CD4-positive, alpha-beta memory T cell (primary cell): ENCODE measurements at places on chromosomes 1 and 21. TPM values are rescaled to one million over a fixed set of nuclear protein-coding genes. Genes with fewer than 3 reads are reported as not detected.
A peak's percentile ranks its signal among the peaks of the same experiment; 100 is the strongest.

GRCh38 chr1:230826166-230826875, 42.0 kb downstream of the C1orf198 start:
- no peak for DNase-seq

CLCNKB gene
- polyA plus RNA-seq = not detected

DNA sequence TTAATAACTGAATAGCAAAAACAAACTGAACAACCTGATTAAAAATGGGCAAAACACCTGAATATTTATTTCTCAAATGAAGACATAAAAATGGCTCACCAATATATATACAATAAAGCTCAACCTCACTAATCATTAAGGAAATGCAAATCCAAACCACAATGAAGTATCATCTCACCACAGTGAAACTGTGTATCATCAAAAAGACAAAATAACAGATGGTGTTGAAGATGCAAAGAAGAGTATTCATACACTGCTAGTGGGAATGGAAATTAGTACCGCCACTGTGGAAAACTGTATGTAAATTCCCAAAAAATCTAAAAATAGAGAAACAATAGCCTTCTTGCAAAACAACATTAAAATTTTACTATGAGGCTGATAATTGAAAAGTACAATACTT, 1660.1 kb upstream of the B3GALT2 start:
- no peak for DNase-seq

- DNase-seq = no peak
These were observed 445.4 kb upstream of the NFIA start for GRCh38 chr1:60636946-60637345.

DNA sequence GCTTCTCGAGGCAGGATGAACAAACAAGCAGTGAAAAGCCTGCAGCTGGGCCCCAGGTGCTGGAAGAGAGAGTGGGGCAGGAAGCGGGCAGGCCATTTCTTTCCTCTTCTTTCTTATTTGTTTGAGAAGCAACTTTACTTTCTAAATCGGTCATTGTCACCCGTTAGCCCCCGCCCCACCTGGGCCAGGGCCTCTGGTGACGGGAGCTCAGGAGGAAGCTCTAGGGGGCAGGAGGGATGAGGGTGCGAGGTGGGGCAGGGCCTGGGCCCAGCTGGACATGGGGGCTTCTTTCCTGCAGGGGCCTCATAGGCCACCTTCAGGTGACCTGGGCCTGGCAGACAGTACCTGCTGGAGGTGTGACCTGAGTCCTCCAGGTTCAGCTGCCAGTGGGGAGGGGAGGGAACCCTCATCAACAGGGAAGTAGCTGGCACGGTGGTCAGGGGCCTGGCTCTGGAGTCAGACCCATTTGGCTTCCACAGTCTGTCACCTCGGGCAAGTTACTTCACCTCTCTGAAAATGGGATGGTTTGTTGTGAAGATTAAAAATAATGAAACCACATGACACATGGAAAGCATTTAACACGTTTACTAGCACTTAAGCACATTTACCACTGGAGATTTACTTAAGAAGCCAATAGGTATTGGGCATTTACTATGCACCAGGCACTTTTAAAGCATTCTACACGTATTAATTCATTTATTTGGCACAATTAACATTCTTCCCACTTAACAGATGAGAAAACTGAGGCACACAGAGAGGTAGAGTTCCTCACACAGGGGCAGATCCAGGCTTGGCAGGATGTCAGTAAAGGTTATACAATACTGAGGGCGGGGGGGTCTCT, 54.1 kb upstream of the ID3 start:
- DNase-seq = peak; percentile 63

NTMT2 gene
- not detected for polyA plus RNA-seq

DNA sequence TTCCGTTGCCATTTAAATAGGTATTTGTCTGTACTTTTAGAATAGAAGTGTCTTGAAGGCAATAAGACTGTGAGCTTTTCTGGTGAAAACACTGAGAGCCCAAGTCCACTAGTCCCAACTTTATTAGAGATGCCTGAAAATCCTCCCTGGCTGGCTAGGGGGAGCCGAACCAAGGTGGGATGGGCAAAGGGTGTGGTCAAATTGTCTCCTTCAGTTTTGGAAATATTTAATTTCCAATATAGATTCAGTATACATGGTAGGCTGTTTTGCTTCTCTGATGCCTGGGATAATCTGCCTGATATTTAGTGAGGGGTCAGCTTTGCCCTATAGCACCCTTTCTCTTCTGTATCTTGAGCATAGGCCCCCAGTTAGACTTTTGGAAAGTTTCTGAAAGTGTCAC, 3.5 kb downstream of the ROR1 start:
- DNase-seq = no peak

MTARC2 gene
- 0.25 TPM for polyA plus RNA-seq

DNA sequence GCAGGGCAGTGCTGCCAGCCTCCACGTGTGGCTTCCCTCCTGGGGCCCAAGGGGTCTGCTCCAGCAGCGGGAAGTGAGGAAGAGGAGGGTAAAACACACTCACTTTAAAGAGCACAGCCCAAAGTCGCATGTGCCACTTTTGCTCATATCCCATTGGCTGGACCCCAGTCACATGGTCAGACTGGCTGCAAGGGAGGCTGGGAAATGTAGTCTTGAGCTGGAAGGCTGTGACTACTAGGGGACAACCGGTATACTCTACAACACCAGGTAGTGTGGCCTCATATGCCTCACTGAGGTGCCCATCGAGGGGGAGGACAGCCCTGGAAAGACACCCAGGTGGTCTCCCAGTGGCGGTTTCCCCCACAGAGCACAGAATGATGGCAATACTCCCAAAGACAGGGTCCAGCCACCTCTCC, 45.2 kb downstream of the CAMK2N1 start:
- peak; percentile 44 for DNase-seq

GRCh38 chr1:29385966-29386365, 149.6 kb downstream of the PTPRU start:
- DNase-seq = no peak

- no peak for DNase-seq
These were observed 13.5 kb upstream of the TNFRSF1B start for GRCh38 chr1:12153181-12153785.

DNA sequence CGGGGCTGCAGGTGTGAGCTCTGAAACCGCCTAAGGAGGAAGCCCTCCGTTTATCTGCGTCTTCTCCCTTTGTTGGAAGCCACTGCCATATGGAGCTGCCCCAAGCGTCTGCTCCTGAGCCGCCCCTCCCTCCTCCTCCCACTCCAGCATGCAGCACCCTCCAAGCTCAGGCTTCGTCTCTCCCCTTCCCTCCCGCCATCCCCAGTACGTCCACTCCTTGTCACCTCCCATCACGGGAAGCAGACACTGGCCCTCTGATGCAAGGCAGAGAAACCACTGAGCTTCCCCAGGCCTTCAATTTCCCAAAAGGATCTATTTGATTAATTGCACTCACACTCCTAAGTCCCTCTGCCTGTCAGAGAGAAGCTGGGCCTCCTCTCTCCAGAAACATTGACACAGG, 52.5 kb downstream of the NFASC start:
- DNase-seq = no peak

DNA sequence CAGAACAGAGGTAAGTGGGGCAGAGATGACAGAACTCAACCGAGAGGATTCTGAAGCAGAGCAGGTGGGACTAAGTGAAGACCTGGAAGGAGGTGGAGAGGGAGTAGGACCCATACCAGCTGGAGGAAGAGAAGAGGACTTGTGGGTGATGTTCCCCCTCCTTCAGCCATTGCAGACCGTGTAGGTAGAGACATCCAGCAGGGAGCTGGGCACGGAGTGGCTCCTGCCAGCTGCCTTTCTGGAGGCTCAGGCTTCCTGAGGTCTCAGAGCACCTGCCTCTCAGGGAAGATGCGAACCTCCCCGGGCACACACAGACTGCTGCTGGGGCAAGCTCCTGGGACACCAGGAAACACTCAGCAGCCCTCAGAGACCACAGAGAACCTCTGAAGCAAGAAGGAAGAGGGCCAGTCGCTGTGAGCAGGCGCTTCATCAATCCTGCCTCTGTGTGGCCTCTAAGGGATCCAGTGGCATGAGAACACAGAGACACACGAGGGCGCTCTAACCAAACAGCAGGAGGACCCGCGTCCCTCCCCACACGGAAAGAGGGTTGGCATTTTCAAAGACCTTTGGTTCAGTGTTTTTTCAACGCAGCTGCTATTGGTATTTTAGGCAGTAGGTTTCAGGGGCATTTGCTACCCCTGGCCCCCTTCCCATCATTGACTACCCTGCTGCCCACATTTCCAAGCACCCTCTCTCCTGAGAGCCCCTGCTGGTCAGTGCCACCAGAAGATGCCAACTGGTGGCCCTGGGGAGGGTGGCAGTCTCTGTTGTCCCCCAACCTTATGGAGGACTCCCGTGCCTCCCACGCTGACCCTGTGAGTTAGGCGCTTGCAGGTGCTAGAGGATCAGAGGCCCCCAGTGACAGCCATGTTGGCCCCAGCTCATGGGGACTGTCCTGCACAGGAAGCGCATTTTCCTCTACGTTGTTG, 89.6 kb upstream of the EDN2 start:
- DNase-seq = peak; percentile 75

- DNase-seq = no peak
These were observed 32.4 kb upstream of the SERTAD4 start for GRCh38 chr1:210200124-210200736.

LRRC8B gene
- polyA plus RNA-seq = 15.0 TPM

- DNase-seq = no peak
These were observed 234.1 kb downstream of the ADGRL2 start for GRCh38 chr1:82034812-82035211.

GRCh38 chr1:200260597-200261335, 149.1 kb downstream of the ZNF281 start:
- DNase-seq = no peak

APOBEC4 gene
- not detected for polyA plus RNA-seq

GRCh38 chr1:79052829-79053449, 46.4 kb upstream of the ADGRL4 start:
- no peak for DNase-seq

DNA sequence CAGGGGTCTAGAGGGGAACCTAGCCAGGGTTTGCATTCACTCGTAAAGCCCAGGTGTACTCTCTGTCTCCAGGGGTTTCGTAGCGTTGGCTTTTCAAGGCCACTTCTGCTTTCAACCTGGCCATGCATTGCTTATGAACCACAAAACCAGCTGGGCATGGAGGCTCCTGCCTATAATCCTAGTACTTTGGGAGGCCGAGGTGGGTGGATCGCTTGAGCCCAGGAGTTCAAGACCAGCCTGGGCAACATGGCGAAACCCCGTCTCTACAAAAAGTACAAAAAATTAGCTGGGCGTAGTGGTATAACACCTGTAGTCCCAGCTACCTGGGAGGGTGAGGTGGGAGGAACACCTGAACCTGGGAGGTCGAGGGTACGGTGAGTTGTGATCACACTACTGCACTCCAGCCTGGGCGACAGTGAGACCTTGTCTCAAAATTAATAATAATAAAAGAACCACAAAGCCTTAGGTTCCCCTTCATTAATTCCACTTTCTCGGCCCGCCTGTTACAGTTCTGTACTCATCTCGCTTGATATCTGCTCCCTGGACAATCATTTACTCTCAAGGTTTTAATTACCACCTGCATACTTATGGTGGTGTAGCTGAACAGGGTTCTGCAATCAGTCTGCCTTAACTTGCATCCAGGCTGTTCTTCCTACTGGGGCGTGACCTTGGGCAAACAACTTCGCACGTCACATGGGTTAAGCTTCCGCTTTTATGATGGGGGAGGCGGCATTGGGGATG, 6.1 kb downstream of the SLC16A4 start:
- DNase-seq = no peak

GRCh38 chr1:27416387-27417111, 24.1 kb downstream of the GPR3 start:
- peak; percentile 67 for DNase-seq

BLACAT1 gene
- polyA plus RNA-seq = not detected

DNA sequence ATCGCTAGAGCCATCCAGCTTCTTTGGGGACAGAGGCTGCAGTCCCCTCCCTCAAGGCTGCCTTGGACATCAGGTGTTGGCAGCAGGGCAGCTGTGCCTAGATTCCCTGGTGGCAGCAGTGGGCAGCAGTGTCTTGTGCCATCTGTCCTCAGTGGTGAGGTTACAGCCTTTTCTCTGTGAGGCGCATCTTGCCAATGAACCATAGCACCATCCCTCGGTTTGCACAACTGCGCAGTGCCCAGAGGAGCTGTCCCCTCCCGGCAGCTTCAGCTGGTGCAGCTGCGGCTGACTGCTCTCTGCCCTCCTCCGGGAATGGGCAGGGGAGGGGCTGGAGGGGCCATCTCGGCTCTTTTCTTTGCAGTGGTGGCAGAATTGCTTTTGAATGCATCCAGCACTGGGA, 59.0 kb upstream of the C8B start:
- no peak for DNase-seq

DNA sequence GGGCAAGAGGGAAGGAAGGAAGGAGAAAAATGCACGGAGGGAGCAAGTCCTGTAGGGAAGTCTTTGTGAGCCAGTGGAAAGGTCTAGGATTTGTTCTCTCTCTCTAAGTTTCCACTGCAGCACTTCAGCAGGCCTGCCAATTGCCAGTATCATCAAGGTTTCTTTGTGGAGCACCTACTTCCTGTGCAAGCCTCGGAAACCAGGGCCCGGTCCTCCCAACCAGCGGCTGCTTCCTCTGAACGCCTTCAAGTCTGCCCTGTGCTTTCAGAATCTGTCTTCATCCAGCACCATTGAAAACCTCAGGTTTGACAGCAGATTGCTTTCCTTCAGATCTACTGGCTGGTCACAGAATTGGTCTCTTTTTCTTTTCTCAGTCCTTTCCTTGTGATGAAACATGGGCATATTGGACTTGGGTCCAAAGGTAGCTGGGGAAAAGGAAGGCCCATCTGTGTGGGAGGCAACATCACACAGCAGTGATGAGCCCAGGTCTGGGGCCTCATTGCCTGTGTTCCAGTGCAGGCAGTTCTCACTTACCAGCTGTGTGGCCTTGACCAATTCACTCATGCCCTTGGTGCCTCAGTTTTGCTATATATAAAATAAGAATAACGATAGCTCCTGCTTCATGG, 144.5 kb downstream of the SEC16B start:
- no peak for DNase-seq

LDLRAD1 gene
- polyA plus RNA-seq = not detected

- no peak for DNase-seq
These were observed 744.2 kb downstream of the USP25 start for GRCh38 chr21:16473988-16474387.

S100A13 gene
- polyA plus RNA-seq = not detected

PLA2G2F gene
- not detected for polyA plus RNA-seq

DNA sequence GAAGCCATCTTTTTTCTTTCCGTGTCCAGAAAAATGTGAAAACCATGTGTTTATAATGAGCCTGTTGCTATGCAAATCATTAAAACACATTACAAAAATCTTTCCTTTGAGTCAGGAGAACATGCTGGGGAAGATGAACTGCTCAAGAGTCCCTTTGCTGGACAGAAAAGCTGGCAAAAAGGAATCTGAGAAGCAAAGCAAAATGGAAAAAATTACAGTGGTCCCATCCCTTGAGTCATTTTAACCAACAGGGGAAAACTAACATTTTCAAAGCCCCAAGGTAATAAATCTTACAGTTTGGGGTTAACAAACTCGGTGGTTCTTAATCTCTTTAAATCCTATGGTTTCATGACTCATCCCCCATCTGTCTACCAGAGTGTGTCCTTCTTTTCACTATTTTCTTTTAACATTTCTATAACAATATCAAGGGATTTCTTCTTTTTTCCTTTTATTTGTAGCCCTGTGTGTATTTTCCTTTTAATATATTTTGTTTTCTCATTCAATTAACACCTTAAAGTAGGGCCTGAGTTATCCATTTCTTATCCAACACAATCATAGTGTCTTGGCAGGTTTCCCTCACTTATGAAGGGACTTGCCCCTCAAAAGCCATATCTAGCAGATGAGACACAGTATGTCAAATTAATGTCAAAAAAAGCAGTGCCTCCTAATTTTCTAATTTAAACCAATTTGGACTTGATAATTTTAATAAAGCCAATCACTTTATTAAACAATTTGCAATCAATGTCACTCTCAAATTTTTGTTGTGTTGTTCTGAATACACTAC, 105.4 kb downstream of the PTPN14 start:
- DNase-seq = no peak

- DNase-seq = no peak
These were observed 241.5 kb downstream of the BARHL2 start for GRCh38 chr1:90475631-90476030.
